Activated T-cell treated with anti-CD3 and anti-CD28 coated beads, Interleukin-2, amount 50 U/mL, for 72 hours (primary cell): ENCODE measurements at places on chromosomes 11 and 22. TPM values are rescaled to one million over a fixed set of nuclear protein-coding genes. Genes with fewer than 3 reads are reported as not detected.

TMPRSS4 gene
- 0.07 TPM for total RNA-seq

KRTAP5-11 gene
- not detected for total RNA-seq

GRCh38 chr22:29079218-29079901 lies 6.5 kb downstream of the KREMEN1 start:
- H3K36me3 ChIP-seq, result no peaks in the 10 kb centered on the region
- H3K27me3 ChIP-seq, result peaks cover 25% of the 10 kb centered on the region
- H3K27ac ChIP-seq, result no peak overlapping the region
- no peak overlapping the region for H3K4me3 ChIP-seq
- no peaks in the 10 kb centered on the region for H3K4me1 ChIP-seq

DNA sequence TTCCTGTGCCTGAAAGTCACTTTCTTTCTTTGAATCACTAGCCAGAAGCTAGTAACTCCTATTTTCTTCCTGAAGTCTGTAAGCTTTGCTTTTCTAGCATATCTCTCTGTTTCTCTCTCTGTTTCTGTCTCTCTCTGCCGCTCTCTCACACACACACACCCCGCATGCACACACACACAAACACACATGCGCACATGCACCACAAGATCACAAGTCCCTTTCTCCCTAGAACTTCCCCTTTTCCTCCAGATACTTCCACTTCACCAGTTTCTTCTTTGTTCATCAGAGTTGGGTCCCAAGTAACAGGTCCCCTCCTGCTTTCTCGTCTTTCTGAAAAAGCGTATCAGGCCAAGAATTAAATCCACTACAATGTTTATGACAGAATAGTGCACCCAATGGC lies 148.5 kb upstream of the HSD17B12 start:
- DNase-seq, result no peak
- H3K27me3 ChIP-seq, result peaks cover 17% of the 10 kb centered on the region
- H3K4me3 ChIP-seq, result no peak overlapping the region
- no peak overlapping the region for H3K27ac ChIP-seq
- no peaks in the 10 kb centered on the region for H3K36me3 ChIP-seq
- H3K4me1 ChIP-seq, result no peaks in the 10 kb centered on the region

DNA sequence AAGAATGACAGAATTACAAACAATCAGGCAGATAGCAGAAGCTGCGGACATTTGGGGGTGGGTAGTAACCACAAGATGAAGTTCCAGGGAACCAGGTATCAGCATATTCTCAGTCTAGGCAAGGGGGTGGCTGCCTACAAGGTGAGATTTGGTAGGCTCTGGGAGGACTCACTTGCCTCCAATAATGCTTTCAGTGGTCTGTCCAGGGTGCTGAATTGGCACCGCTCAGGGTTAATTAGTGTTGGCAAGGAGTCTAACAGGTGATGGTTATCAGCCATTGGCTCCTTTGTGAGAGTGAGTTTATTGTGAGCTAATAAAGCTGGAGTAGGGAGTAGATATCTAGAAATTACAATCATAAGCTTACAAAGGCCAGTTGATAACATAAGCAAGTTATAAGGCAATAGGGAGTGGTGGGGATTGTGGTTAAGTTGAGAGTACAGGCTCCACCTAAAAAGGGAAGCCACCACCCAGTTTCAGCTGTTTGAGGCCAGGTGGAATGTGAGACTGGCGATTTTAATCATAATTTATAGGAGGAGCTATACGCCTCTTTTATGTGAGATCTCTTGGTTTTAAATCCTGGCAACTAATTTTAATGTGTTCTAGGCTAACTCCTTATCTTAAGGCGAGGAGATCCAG lies 320.5 kb downstream of the MIAT start:
- H3K36me3 ChIP-seq, result no peaks in the 10 kb centered on the region
- no peak overlapping the region for H3K27ac ChIP-seq
- no peaks in the 10 kb centered on the region for H3K4me1 ChIP-seq
- DNase-seq, result no peak
- peaks cover 7% of the 10 kb centered on the region for H3K27me3 ChIP-seq
- H3K4me3 ChIP-seq, result no peak overlapping the region

MPPED2 gene
- 1.6 TPM for total RNA-seq

- H3K4me3 ChIP-seq, result no peak overlapping the region
- no peak overlapping the region for H3K27ac ChIP-seq
- H3K27me3 ChIP-seq, result peaks cover 8% of the 10 kb centered on the region
- no peaks in the 10 kb centered on the region for H3K36me3 ChIP-seq
- H3K4me1 ChIP-seq, result no peaks in the 10 kb centered on the region
These were observed 59.2 kb downstream of the DEUP1 start for GRCh38 chr11:93389737-93390136.

- no peak for DNase-seq
- no peaks in the 10 kb centered on the region for H3K36me3 ChIP-seq
- no peaks in the 10 kb centered on the region for H3K4me1 ChIP-seq
- no peak overlapping the region for H3K27ac ChIP-seq
- H3K4me3 ChIP-seq, result no peak overlapping the region
These were observed 6.0 kb downstream of the NXPE1 start for GRCh38 chr11:114553642-114554041.
